Kidney tubule cell (primary cell): ENCODE measurements at places on chromosomes 1 and 21.

DNA sequence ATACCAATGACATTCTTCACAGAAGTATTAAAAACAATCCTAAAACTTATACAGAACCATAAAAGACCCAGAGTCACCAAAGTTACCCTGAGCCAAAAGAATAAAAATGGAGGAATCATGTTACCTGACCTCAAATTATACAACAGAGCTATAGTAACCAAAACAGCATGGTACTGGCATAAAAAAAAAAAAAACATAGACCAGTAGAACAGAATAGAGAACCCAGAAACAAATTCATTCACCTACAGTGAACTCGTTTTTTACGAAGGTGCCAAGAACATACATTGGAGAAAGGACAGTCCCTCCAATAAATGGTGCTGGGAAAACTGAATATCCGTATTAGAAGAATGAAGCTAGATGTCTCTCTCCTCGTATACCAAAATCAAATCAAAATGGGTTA lies 2.6 kb upstream of the GNG5 start:
- DNase-seq = no peak

GRCh38 chr1:56437959-56438358 lies 141.4 kb downstream of the PLPP3 start:
- DNase-seq = no peak

DNA sequence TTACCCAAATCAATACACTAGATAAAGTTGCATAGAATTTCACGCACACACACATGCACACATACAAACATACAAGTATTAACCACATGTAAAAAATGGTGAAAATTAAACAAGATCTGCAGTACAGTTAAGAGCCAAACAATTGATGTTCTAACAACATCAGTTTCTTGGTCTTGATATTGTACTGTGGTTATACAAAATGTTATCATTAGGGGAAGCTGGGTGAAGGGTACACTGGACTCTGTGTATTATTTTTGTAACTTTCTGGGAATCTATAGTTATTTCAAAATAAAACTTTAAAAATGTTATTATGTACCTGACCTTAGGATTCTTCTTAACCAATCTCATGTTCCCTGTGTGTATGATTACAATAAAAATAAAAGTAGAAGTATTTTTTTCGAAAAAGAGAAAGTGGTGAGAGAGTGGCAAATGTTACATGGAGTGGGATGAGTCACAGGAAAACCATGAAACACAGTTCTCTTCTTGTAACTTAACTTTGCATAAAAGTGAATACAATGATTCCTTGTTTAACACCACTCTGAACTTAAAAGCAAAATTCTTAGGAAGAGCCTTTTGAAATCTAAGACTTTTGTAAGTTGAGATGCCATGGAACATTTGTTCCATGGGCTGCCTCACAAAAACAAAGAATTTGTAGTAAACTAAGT lies 101.6 kb upstream of the RUNX1 start:
- DNase-seq = peak; percentile 52

- DNase-seq = no peak
These were observed 4.2 kb upstream of the TBX15 start for GRCh38 chr1:118992237-118992825.

- no peak for DNase-seq
These were observed 3.4 kb downstream of the TNFRSF18 start for GRCh38 chr1:1202831-1203560.
